Activated CD4-positive, alpha-beta memory T cell treated with anti-CD3 and anti-CD28 coated beads for 36 hours (primary cell): ENCODE measurements at places on chromosomes 5 and 9. TPM values are rescaled to one million over a fixed set of nuclear protein-coding genes. Genes with fewer than 3 reads are reported as not detected.

- no peak for DNase-seq
- H3K4me3 ChIP-seq, result no peak overlapping the region
- no peak overlapping the region for H3K27ac ChIP-seq
- peaks cover 14% of the 10 kb centered on the region for H3K4me1 ChIP-seq
- H3K36me3 ChIP-seq, result no peaks in the 10 kb centered on the region
Measured at GRCh38 chr5:107293541-107294210, 377.1 kb downstream of the EFNA5 start.

CCNJL gene
- not detected for total RNA-seq

SCGB3A2 gene
- total RNA-seq, result not detected

DNA sequence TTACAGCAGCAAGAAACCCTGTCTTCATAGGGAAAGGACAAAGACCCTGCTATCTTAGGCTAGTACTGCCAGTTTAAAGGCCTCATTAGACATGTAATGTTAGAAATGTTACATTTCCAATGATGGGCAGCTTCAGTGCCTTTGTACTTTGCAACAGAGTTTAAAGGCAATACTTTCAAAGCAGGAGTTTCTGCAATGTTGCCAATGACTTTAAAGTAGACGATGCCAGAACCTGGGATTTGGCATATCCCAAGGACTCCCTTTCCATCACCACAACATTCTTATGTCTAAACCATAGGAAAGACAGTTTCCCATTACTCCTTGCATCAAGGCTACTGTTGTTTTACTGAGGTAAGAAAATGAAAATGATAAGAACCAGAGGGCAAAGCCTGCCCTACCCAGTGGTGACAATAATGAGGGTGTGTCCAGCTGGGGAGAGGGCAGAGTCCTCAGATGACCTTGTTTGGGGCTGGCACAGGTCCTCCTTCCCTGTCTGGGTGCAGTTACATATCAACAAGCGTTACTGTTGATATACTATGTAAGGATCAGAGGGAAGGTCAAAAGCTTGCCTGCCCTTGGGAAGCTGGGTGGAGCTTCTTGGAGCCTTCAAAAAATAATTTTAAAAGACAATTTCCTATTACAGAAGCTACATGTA is 27.5 kb upstream of the MLANA start:
- H3K27me3 ChIP-seq, result no peaks in the 10 kb centered on the region
- peaks cover 3% of the 10 kb centered on the region for H3K36me3 ChIP-seq
- no peak overlapping the region for H3K27ac ChIP-seq
- H3K4me1 ChIP-seq, result no peaks in the 10 kb centered on the region

FAM200C gene
- 1.1 TPM for total RNA-seq

DNA sequence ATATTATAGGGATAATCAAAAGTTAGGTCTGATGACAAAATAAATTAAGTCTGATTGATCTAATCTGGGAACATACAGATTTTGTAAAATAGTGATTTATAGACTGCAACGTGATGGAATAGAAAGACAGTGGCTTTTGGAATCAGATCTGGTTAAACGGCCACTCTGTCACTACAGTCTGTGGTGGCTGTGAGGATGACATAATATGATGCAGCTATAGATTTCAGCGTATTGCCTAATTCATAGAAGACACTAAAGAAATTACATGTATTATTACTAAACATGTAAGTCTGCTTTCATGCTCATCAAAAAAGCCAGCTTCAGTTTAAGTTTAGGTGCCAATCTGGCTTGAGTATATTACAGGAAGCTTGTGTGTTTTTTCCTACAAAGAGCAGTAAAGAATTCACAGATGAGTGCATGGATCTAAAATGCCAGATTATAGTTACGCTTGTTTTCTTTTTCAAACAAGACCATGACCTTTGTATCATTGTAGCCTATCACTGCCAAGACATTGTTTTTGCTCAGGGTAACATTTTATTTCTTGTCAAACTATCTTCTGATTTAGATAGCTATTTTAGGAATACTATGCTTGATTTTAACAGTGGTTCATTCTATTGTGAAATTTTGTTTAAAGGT is 25.7 kb downstream of the CPEB4 start:
- peaks cover 4% of the 10 kb centered on the region for H3K4me1 ChIP-seq
- peaks cover 5% of the 10 kb centered on the region for H3K36me3 ChIP-seq
- H3K4me3 ChIP-seq, result no peak overlapping the region

NFX1 gene
- total RNA-seq, result 38.6 TPM

DNA sequence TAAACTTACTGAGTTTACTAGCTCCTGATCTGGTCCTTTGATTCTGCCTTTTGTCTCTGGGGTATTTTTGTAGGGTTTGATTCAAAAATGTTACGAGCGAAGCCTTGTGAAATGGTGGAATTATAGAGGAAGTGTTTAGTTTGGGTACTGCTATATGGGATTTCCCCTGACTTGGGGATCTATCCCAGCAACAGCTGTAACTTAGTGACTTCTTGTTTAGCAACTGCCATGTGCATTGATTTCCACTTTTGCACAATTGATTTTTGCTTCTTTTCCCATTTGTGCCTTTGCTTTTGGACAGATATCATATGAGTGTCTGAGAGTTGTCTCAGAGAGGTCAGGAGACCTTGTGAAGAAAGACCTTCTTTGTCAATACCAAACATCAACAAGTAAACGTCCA is 248.5 kb upstream of the DAP start:
- no peaks in the 10 kb centered on the region for H3K36me3 ChIP-seq
- H3K4me3 ChIP-seq, result no peak overlapping the region
- no peak for DNase-seq
- H3K27me3 ChIP-seq, result peaks cover 2% of the 10 kb centered on the region

- no peak overlapping the region for H3K4me3 ChIP-seq
- H3K27me3 ChIP-seq, result no peaks in the 10 kb centered on the region
- no peak overlapping the region for H3K27ac ChIP-seq
- H3K4me1 ChIP-seq, result no peaks in the 10 kb centered on the region
- no peak for DNase-seq
Measured at GRCh38 chr9:13351778-13352386, 72.4 kb upstream of the MPDZ start.

GRCh38 chr9:8832955-8833354 is 1033.4 kb upstream of the DMAC1 start:
- no peak for DNase-seq
- no peaks in the 10 kb centered on the region for H3K4me1 ChIP-seq
- peaks cover 2% of the 10 kb centered on the region for H3K27me3 ChIP-seq
- no peak overlapping the region for H3K4me3 ChIP-seq
- no peaks in the 10 kb centered on the region for H3K36me3 ChIP-seq
- H3K27ac ChIP-seq, result no peak overlapping the region
